ENCODE measurements at places on chromosomes 13 and 19. TPM values are rescaled to one million over a fixed set of nuclear protein-coding genes. Genes with fewer than 3 reads are reported as not detected.

GRCh38 chr19:14405758-14406644 is 13.1 kb downstream of the DDX39A start:
- peak; percentile 97 for DNase-seq

DNA sequence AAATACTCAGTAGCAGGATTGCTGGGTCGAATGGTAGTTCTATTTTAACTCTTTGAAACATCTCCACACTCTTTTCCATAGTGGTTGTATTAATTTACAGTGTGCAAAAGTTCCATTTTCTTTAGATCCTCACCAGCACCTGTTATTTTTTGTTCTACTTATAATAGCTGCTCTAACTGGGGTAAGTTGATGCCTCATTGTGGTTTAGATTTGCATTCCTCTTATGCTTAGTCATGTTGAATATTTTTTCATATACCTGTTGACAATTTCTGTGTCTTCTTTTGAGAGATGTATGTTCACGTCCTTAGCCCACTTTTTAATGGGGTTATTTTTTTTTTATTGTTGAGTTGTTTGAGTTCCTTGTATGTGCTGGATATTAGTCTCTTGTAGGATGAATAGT is 144.6 kb downstream of the NBEA start:
- DNase-seq: no peak

The ZNF66 gene
- polyA plus RNA-seq: 1.3 TPM

The PEAK3 gene
- 0.93 TPM for polyA plus RNA-seq

The CYP2F1 gene
- not detected for polyA plus RNA-seq

GRCh38 chr13:60758637-60759036 is 361.6 kb downstream of the TDRD3 start:
- no peak for DNase-seq

DNA sequence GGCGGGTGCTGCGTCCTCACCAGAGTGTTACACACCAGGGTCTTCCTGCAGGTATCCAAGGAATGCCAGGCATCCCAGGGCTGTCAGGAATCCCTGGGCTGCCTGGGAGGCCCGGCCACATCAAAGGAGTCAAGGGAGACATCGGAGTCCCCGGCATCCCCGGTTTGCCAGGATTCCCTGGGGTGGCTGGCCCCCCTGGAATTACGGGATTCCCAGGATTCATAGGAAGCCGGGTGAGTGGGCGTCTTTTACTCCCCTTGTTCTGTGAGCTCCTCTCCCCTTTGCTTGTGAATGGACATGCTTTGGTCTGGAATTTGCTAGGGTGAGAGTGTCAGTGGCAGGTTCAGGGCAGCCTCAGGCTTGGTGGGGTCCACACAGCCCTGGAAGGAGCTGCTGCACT is 75.9 kb downstream of the RAB20 start:
- no peak for DNase-seq

GRCh38 chr13:97228850-97229521 is 6.9 kb downstream of the MBNL2 start:
- DNase-seq: no peak

- DNase-seq: no peak
These were observed 499.5 kb upstream of the SPRY2 start for GRCh38 chr13:80840316-80840976.

The GJB2 gene
- 0.64 TPM for polyA plus RNA-seq

GRCh38 chr13:97478247-97478646 is 44.3 kb downstream of the RAP2A start:
- no peak for DNase-seq

DNA sequence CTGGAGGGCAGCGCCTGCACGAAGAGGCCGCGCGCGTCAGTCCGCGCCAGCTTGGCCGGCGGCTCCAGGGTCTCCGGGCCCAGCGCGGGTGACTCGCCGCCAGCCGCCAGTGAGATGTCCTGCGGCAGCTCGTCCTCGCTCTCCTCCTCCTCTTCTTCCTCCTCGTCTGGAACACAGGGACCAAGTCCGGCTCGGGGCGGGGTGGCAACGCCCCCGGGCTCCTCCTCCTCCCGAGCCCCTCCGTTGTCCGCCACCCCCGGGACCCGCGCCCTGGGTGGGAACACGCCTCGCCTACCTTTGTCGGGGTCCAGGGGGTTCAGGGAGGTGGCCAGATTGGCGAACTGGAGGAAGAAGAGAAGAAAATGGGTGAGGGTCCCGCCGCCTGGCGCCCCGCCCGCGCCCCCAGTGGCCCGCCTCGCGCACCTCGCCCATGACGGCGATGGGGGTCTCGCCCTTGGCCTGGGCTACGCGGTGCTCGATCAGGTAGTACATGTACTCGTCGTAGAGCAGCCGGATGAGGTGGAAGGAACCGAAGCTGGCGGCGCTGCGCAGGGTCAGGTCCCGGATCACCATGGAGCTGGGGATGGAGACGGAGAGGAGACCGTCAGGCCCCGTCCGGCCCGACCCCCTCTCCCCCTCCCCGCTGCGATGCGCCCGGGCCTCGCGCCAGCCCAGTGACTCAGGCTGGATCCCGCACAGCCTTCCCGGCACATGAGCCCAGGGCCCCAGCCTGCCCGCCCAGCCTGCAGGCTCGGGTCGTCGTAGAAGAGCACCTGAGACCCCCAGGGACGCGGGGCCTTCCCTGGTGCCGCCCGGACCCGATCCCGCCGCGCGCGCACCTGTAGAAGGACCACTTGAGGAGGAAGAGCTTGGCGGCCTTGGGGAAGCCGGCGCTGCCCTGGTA is 10.6 kb downstream of the DCAF15 start:
- no peak for DNase-seq

The SPRY2 gene
- polyA plus RNA-seq: 8.5 TPM

The ADAMTS10 gene
- 22.4 TPM for polyA plus RNA-seq

- no peak for DNase-seq
These were observed 26.4 kb downstream of the B3GLCT start for GRCh38 chr13:31225998-31226675.

DNA sequence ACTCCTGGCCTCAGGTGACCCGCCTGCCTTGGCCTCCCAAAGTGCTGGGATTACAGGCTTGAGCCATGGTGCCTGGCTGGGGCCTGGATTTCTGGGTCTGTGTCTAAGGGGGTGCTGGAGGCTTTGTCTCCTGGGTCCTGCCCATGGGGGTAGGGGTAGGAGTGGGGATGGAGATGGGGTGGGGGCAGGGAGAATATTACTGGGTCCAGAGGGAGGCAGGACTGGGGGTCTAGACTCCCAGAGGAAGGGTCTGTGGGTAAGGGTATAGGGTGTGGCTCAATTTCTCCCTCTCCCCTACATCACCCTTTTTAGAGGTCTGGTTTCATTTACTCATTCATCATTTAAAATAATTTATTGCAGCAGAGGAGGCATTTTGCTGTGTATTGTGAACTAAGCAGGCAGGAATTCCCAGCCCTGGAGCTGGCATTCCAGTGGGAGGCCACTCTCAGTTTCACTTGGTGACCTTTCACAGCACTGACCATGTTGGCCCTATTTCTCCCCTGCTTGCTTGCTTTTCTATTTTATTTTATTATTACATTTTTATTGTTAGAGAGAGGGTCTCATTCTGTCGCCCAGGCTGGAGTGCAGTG is 810 bp upstream of the NFKBID start:
- DNase-seq: peak; percentile 81

GRCh38 chr19:10416083-10416379 is 4.3 kb upstream of the PDE4A start:
- DNase-seq: no peak

GRCh38 chr13:111534751-111535522 is 214.5 kb downstream of the TEX29 start:
- DNase-seq: no peak

DNA sequence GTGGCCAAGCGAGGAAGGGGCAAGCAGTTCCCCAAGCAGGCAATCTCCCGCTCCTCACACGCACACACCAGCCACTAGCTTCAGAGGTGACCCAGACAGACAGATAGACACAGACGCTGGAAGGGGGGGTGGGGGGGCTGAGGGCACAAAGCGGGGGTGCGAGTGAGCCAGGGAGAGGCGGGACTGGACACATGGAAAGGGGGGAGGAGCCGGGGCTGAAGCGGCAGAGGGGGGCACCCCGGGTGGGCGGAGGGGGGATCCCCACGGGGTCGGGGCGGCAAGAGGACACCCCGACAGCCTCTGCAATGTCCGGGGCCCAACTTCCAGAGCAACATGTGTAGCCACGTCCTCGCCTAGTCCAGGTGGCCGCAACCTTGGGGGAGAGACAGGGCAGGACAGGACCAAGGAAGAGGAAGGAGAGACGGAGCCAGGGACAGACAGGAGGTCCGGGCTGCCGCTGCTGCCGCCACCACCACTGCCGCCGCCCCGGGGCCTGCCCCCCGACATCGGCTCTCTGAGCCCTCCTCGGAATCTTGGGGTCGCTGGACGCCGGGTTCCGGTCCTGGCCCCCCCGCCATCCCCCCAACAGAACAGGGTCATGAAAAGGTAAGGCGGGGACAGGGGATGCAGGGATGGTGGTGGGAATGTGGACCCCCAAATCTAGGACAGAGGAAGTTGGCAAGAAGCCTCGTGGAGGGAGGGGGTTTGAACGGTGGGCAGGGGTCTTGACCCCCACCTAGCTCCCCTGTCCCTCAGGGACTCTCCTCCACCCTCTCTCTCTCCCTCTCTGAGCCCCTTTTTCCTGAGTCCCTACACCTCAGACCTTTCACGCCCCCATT is 1.1 kb downstream of the GRIN2D start:
- DNase-seq: no peak

DNA sequence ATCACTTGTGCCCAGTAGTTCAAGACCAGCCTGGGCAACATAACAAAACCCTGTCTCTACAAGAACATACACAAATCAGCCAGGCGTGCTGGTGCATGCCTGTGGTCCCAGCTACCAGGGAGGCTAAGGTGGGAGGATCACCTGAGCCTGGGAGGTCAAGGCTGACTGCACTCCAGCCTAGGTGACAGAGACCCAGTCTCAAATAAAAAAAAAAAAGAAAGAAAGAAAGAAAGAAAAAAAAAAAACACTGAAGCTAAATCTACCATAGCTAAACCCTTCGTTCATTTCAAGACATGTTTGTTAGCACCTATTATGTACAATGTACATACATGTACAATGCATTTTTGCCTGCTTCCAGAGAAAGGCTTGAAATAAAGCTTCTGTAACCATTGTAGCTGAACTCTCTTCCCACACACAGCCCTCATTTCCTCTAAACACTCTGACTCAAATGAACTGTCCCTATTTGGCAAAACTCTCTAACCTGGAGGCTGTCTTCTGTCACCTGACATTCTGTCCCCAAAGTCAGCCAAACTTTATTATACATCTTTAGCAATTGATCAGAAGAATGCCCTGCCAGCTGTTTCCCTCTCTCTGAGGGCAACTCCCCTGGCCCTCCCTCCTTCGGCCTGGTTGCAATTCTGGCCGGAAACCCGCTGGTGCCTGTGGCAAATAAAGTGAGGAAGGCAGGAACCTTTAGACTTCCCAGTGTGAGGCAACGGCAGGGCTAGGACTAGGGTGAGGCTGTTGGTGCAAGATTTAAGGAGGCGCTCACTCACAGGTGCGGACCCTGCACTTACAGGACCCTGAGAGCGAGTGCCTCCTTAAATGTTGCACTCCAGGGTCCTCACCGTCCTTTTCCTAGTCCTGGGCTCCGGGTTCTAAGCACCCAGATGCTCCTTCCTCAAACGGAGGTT is 1.8 kb downstream of the ETHE1 start:
- no peak for DNase-seq

- no peak for DNase-seq
These were observed 1.9 kb upstream of the MYCBP2 start for GRCh38 chr13:77328819-77329132.

GRCh38 chr19:49361438-49362047 is 673 bp downstream of the TEAD2 start:
- peak; percentile 86 for DNase-seq

- peak; percentile 95 for DNase-seq
These were observed 5.5 kb upstream of the EMP3 start for GRCh38 chr19:48319647-48320541.

The FLT3LG gene
- 16.4 TPM for polyA plus RNA-seq

DNA sequence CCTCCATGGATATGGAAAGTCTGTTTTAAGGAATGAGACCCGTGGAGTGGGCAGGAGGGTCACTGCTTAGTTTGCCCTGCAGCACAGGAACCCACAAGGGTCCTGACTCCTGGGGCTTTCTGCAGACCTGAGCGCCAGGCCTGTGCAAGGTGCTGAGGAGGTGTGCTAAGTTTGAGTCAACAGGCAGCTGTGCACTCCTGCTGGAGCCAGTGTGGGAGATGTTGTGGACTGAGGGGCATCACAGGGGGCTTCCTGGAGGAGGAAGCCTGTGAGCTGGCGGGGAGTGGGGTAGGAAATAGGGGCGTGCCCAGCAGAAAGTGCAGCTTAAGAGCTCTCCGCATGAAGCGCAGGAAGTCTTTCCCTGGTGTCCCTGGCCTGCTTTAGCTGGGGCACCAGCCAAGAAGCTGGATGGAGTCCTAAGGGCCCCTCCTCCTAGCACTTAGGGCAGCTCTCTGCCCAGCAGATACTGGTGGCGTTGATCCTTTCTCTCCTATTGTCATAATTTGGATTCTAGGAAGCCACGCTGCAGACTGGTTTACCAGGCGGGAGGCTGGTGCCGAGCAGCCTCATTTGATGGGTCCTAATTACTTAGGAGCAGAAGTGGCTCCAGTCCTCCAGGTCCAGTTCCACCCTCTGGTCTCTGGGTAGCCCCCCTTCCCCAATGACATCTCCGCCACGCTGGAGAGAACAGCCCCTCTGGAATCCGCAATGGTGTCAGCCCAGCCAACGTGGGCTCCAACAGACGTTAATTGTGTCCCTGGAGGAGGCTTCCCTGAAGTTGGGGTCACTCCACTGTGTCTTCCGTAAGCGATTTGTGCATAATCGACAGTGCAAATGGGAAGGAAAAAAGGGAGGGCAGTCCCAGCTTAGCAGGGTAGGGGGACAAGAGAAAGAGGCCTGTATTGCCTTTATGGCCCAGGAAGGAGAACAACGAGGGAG is 309.2 kb downstream of the ZNF536 start:
- DNase-seq: no peak

DNA sequence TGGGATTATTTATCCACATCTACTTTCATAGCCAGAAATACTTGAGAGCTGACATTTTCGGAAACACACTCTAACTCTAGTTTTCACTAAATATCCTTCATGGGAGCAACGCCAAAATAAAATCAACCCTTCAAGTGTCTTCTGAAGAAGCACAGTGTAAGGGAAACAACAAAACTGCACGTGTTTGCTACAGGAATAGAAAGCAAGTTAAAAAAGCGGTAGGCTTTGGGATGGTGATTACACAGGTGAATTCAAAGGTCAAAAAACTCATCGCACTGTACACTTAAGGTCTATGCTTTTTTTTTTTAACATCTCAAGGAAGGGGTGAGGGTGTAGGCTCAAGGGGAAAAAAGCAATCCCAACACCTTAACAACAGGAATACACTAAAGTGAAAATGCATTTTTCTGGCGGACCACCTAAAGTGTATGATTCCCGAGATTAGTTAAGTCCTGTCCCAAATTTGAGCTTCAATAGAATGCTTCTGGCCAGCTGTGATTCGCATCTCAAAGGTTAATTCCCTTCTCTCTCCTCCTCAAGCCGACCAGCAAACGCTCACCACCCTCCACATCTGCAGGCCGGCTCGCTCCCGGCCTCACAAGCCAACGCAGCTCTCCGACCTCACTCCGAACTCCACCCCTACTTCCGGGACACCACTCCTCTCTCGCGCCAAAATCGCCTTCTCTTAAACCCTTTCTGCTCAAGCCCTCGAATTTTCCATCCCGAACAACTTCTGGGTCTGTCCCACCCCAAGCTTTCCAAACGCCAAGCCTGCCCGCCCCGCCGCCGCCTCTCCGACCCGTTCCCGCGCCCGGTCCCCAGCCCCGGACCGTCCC is 1.1 kb downstream of the ARGLU1 start:
- DNase-seq: peak; percentile 91
